T-cell (primary cell): ENCODE measurements at places on chromosomes 11 and 22. TPM values are rescaled to one million over a fixed set of nuclear protein-coding genes. Genes with fewer than 3 reads are reported as not detected.

- DNase-seq, result no peak
Measured at GRCh38 chr11:20159466-20160381, 551 bp downstream of the DBX1 start.

DNA sequence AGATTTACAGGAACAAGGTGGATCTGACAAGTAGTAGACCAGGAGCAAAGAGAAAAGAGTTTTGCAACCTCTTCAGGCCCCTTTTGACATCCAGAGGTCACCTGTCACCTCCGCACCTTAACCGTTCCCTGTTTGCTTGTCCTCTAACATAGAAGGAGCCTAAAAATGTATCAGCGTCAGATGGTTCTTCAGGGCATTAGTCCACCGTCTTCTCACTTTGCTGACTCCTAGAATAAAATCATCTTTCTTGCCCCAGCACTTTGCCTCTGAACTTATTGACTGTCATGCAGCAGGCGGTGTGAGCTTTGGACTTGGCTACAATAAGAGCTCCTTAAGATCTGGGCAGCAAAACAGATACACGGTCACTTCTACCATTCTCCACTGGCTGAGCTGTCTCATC lies 339.7 kb upstream of the B3GAT1 start:
- DNase-seq, result no peak

DNA sequence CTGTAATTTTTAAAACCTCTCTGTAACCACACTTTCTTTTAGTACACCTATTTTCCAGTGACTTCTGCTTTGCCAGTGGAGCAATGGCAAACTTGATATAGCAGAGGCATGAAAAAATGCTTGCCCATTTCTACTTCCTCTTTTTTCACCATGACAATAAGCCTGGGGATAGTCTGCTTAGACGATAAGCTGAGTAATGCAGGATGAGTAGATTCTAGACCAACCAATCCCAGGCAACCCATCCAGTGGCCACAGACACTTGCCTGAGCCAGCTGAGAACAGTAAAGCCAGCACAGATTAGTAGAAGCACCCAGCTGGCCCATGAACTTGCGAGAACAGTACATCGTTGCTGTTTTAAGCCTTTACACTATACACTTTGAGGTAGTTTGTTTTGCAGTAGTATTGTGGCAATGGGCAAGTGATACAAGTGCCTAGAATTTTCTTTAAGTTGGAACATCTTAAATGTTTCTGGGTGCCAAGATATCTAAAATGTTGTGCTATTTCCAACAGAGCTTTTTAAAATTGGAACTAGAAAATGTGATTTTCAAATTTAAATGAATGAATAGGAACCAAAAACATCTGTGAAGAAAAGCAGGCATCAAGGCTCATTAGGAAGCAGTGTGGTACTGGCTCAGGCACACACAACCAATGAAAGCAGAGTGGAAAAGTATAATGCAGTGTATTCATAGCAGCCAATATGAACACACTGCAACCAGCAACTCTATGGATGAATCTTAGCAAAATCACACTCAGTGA lies 37.7 kb downstream of the DDI1 start:
- DNase-seq, result no peak

The DUSP8 gene
- total RNA-seq, result 5.2 TPM

The C11orf86 gene
- not detected for total RNA-seq

- no peak for DNase-seq
Measured at GRCh38 chr11:106990331-106990730, 27.9 kb downstream of the GUCY1A2 start.

DNA sequence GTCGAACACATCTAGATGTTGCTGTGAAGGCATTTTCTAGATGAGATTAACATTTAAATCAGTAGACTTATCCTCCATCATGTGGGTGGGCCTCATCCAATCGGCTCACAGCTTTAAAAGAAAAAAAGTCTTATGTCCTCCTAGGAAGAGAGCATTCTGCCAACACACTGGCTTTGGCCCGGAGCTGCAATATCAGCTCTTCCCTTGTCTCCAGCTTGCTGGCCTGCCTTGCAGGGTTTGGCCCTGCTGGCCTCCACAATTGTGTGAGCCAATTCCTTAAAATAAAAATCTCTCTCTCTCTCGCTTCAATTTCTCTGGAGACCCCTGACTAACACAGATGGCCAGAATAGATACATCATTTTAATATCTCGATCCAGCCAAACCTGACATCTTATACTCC lies 13.1 kb upstream of the ABCC8 start:
- no peak for DNase-seq

The CRYBB3 gene
- not detected for total RNA-seq

DNA sequence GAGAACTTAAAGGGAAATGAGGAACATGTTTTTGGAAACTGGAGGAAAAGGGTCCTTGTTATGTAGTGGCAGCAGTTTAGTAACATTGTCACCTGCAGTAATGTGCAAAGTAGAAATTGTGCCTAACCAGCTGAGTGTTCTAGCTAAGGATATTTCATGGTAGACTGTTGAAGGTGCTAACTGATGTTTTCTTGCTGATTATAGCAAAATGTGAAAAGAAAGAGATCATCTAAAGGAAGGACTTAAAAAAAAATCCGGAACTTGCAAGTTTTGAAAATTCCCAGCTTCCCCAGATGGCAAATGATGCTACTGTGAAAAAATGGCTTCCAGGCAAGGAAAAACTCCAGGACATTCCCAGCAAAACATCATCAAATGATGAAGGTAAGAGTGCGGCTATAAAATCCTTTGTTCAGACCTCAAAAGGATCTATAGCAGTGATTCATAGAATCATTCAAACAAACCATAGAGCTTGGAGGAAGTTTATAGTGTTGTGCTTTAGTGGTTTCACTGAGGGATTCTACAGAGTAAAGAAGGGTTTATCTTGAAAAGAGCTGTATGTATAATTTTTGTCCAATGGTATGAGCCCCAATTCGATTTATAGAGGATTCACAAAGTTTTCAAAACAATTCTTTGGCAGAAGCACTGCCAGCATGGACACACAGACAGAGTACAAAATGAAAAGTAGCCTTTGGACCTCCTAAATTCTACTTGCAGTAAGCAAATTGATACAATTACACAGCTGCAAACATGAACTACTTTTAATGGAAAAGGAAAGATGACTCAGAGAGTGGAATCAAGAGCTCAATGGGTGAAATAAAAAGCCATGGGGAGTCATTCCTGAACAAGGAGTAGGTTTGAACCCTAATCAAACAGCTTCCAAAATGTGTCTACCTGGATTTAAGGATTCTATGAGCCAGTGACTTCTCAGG lies 4.3 kb upstream of the TRIM44 start:
- no peak for DNase-seq

DNA sequence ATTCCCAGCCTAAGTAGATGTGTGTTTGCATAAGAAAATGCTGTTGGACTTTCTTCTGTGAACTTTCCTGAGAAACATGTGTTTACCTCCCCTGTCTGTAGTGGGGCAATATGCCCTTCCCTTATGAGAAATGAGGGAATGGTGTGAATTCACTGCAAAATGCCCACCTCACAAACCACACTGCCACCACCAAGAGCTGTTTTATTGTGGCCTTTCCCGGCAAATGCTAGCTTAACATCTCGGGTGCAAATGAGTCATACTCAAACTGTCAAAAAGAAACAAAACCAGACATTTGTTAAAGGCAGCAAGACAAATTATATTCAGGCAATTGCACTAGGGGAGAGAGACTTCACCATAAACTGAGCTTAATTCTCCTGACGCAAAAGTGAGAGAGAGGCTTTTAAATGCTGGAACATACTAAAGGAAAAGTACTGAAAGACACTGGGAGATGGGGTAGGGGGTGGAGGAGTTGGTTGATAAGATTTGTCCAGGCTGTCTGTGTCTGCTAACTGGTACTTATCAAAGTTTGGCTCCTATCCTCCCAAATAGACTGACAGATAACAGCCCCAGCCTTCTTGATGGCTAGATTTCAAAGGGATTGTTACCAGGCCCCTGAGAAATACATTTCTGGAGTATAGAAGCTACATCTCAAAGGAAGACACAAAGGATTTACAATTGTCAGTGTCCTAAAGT lies 70.9 kb upstream of the OR5AK2 start:
- DNase-seq, result no peak

The HTR3A gene
- total RNA-seq, result 0.13 TPM

DNA sequence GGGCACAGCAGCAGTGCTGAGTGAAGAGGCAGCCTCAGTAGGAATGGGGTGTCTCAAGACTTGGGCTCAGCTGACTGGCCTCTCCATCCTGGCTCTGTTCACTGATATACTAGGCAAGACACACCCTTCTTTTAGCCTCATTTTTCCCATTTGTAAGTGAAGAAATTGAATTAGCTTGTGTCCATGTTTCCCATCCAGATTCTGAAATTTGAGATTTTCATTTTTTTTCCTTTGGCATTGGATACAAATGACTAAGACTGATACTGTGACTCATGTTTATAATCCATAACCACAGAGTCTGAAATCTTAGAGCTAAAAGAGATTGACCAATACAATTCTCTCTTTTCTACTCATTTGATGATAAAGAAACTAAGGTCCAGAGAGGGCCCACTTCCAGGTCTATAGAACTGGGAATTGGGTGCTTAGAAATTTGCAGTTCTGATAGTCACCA lies 110.9 kb downstream of the KCNC1 start:
- DNase-seq, result no peak

The SLC25A1 gene
- total RNA-seq, result 52.9 TPM

The OLFML1 gene
- not detected for total RNA-seq

The LARGE1 gene
- 5.4 TPM for total RNA-seq

The OR5AS1 gene
- not detected for total RNA-seq

DNA sequence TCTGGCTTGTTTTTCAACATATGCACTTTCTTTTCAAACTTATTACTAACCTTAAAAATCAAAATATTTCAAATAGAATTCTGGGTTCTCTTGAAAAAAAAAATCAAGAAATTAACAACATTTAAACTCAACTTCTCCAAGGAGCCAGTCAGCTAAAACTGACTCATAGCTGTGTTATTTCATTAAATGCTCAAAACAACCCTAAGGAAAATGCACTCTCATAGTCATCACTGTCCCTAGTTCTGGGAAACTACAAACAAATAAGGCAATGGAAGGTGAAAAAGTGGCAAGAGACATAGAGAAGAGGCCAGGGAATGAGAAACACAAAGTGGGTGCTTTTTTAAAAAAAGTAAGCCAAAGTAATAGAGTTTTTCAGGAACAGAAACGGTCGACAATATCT lies 4.1 kb upstream of the ARHGAP20 start:
- DNase-seq, result no peak

DNA sequence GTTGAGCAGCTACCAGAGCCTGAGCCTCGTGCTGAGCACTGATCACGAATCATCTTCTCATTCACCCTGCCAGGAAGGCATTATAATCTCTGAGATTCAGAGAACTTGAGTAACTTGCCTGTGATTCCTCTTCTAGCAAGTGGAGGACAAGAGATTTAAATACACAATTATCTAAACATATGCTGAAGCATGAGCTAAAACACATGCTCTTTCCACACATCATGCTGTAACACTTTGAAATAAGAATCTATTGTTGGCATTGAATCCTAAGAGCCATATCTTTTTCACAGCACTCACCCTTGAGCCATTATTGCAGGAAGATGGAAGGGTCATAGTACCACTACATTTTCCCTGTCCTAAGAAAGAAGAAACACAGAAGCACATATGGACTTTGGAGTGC lies 722.5 kb upstream of the API5 start:
- no peak for DNase-seq

The HMOX1 gene
- total RNA-seq, result 0.40 TPM

- no peak for DNase-seq
Measured at GRCh38 chr11:61754534-61755482, 2.4 kb downstream of the MYRF start.

DNA sequence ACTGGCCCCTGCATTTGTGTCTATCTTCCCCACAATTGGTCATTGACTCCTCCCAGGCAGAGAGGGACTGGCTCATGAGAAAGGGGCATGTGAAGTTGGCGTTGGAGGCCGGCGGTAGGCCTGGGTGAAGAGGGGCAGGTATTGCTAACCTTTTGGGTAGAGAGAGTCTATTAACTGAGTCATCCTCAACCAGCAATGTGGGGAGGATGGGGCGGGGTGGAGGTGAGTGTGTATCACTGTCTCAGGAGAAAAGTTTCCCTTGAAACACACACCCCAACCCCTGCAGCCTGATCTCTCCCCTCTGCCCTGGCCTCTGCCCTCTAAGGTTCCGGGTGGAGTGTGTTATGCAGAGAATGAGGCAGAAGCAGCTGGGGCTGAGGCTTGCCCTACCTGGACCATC lies 60.1 kb upstream of the PHF21B start:
- no peak for DNase-seq

The SMIM35 gene
- total RNA-seq, result 0.47 TPM

DNA sequence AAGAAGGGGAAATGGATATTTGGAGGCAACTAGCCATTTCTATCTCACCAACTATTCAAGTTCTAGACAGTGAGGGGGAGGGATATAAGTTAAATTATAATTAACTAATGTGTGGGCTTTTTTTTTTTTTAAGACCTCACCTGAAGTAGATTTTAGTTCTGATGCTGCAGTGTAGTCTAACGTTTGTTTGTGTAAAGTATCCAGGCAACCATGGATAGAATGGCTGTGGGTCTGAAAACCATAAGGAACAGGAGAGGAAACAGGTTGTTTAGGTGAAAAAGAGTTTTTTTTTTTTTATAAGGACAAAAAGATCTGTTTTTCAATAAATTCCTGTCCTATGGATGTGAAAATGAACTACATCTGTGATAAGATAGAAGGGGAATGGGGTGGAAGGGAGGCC lies 262.4 kb upstream of the PLET1 start:
- DNase-seq, result no peak

DNA sequence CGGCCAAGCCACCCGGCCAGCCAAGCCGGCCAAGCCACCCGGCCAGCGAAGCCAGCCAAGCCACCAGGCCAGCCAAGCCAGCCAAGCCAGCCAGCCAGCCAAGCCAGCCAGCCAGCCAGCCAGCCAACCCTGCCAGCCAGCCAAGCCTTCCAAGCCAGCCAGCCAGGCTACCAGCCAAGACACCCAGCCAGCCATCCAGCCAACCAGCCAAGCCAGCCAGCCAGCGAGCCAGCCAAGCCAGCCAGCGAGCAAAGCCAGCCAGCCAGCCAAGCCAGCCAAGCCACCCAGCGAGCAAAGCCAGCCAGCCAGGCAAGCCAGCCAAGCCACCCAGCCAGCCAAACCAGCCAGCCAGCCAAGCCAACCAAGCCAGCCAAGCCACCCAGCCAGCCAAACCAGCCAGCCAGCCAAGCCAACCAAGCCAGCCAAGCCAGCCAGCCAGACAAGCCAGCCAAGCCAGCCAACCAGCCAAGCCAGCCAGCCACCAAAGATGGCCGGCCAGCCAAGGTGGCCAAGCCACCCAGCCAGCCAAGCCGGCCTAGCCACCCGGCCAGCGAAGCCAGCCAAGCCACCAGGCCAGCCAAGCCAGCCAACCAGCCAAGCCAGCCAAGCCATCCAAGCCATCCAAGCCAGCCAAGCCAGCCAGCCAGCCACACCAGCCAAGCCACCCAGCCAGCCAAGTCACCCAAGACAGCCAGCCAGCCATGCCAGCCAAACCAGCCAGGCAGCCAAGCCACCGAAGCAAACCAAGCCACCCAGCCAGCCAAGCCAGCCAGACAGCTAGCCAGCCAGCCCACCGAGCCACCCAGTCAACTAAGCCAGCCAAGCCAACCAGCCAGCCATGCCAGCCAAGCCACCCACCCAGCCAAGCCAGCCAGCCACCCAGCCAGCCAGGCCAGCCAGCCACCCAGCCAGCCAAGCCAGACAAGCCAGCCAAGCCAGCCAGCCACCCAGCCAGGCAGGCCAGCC lies 28.8 kb downstream of the CCT8L2 start:
- DNase-seq, result no peak

- no peak for DNase-seq
Measured at GRCh38 chr22:28907311-28908008, 24.1 kb downstream of the ZNRF3 start.
